ENCODE measurements at places on chromosomes 13 and 19.

DNA sequence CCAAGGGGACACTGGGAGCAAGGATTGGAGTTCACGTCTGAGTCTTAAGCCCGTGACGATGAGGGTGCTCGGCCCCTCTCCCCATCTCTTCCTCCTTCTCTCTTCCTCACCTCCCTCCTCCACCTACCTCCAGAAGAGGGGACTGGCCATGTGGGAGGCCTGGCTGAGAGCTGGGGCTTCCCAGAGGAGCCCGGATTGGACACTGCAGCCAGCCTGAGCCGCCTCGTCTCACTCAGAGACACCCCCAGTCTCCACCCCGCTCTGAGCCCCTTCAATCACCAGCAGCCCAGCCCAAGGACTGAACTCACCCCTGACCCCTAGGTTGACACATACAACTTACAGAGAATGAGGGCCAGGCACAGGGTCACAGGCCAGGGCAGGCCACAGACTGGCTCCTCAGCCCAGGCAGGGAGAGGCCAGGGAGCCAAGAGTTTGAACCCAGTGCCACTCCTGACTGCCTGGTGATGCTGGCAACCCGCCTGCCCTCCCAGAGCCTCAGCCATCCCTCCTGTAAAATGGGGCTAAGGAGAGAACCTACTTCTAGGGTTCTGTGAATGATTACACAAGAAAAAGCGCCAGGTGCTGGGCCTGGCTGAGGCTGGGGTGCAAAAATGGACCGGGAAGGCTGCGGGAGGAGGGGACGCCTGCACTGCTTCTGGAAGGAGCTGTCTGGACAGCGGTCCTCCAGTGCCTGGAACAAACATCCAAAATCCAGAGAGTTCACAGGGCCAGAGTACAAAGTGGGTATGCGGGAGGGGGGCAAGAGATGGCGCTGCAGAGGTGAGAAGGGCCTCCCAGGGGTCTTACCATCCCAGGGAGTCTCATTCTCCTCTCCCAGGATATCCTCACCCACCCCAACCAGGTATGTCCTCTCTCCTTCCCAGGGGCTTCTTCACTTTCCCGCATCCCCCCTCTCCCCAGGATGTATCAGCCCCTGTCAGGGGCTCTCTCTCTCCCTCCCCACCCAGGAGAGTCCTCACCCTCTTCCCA is 1.1 kb downstream of the CD79A start:
- DNase-seq, result no peak

DNA sequence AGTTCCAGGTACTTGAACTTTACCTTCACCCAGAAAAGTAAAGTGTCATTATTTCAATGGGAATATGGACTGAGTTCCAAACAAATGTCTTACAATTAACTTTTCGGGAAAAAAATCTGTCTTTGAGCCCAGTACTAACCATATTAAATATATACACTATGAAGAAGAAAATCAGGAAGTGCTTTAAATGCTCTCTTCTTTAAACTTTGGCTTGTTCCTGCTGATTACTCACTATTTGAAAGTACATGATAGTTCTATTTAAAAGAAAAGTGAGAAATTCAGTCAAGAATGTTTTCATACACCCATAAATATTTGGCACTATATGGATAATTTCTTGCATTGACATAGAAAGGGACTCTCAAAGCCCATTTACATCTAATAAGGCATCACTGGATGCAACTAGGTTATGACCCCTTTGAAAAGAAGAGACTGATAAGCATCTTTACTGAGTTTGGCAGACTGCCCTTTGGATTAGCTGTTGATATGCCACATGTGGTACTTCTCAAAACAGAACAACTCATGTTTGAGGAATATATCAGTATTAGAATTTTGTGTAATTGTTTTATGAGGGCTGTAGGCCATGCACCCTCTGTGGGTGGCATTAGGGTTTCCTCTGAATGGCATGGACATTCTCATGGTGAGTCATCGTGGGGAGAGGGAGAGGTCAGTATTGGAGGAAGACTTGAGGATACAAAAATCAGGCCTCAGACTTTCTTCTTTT is 25.0 kb upstream of the VWA8 start:
- DNase-seq, result no peak

- DNase-seq, result no peak
These were observed 10.5 kb downstream of the CDADC1 start for GRCh38 chr13:49258089-49258796.

DNA sequence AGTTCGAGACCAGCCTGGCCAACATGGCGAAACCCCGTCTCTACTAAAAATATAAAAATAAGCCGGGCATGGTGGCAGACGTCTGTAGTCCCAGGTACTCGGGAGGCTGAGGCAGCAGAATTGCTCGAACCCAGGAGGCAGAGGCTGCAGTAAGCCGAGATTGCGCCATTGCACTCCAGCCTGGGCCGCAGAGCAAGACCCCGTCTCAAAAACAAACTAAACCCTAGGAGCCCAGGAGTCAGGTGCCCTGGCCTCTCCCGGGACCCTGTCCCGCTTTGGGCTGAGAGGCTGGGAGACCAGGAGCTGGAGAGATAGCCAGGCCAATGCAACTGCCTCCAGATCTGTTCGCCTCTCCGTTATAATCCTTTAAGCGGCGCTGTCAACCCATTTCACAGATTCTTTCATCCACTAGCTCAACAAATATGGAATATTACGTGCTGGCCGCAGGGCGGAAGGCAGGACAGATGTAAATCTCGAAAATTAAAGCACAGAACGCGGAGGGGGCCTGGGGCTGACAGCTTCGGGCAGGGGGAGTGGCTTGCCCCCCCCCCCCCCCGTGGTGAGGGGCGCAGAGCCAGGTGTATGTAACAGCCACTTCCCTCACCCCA is 5.3 kb upstream of the MYBPC2 start:
- no peak for DNase-seq

GRCh38 chr19:4686700-4687099 is 16.6 kb upstream of the MYDGF start:
- DNase-seq, result no peak

- DNase-seq, result no peak
These were observed 6.0 kb downstream of the NFIC start for GRCh38 chr19:3372413-3372812.

DNA sequence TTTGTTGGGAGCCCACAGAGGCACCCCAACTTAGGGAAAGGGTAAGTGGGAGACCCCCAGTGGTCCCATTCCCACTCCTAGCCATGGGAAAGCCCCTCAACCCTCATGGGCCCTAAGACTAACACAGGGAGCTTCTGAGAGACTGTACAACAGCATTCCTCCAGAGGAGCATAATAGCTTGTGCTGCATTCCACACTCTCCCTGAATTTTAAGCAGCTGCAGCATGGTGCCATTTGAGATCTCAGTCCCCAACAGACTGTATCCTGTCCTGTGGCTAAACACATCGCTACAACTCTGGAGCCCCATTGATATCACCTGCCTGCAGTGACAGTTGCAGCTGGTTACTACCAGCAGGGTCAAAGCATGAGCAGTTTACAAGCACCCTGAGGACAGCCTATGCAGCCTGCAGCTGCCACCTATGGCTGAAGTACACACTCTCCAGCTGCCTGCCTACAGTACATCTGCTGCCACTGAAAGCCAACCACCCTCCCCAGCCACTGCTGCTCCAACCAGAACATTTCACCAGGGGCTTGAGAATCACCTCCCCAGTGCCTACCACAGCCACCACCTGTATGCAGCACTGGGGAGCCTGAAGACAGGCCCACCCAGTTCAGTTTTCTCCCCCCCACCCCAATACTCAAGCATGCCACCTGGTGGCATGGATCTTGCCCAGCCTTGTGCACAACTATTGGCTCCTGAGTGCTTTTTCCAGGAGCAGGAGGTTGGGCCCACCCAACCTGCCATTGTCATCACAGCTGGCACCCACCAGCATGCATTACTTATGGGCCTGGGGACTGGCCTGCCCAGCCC is 557.3 kb downstream of the GPC5 start:
- no peak for DNase-seq

DNA sequence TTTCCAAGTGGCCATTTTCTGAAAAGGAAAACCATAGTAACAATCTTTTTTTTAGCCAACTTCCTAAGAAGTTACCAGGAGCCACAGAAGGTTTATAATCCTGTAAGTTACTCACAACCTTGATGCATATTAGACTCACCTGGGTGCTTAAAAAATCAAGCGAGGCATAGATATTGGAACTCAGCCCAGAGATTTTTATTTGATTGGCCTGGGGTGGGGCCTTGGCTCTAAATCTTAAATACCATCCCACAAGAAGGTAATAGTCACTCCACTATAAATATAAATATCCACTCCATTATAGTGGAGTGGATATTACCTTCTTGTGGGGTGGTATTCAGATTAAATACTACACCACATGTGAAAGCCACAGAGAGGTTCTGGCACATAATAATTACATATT is 429.6 kb downstream of the RFC3 start:
- no peak for DNase-seq

DNA sequence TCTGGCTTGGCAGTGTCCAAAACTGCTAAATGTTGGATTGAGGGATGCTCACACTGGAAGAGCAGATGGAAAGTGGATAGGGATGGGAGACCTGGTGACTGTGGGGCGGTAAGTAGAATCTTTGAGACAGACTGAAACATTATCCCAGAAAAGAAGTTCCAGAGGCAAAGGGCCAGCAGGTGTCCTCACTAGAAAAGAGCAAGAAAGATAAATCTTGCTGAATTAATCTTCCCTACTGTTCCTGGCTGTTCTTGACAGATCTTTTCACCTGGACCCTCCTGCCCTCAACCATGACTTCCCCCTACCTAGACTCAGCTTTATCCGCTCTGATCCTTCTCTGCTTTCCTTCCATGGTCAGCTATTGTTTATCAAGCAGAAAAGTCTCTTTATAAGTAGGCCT is 35.0 kb upstream of the FRY start:
- no peak for DNase-seq

- no peak for DNase-seq
These were observed 1394.2 kb upstream of the ATXN8OS start for GRCh38 chr13:68713394-68713793.

- no peak for DNase-seq
These were observed 41.9 kb downstream of the C13orf46 start for GRCh38 chr13:113931841-113932459.

- DNase-seq, result no peak
These were observed 86.1 kb upstream of the TM9SF2 start for GRCh38 chr13:99415014-99415650.

DNA sequence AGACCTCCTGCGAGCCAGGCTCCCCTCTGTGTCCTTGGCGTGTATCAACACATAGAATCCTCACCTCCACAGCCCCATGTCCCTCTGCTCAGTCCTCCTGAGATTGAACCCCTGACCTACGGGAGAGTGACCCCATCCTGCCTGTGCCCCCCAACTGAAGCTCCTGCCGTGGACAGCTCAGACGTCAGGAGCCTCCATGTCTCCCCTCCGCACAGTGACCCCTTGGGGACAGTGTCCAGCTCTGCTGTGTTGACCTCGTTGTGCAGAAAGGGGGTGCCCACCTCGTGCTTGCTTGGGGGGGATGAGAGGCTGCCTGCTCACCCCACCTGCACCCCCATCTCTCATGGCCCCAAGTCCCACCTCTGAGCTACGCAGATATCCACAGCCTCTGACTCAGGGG is 490 bp upstream of the SIGLEC9 start:
- no peak for DNase-seq

DNA sequence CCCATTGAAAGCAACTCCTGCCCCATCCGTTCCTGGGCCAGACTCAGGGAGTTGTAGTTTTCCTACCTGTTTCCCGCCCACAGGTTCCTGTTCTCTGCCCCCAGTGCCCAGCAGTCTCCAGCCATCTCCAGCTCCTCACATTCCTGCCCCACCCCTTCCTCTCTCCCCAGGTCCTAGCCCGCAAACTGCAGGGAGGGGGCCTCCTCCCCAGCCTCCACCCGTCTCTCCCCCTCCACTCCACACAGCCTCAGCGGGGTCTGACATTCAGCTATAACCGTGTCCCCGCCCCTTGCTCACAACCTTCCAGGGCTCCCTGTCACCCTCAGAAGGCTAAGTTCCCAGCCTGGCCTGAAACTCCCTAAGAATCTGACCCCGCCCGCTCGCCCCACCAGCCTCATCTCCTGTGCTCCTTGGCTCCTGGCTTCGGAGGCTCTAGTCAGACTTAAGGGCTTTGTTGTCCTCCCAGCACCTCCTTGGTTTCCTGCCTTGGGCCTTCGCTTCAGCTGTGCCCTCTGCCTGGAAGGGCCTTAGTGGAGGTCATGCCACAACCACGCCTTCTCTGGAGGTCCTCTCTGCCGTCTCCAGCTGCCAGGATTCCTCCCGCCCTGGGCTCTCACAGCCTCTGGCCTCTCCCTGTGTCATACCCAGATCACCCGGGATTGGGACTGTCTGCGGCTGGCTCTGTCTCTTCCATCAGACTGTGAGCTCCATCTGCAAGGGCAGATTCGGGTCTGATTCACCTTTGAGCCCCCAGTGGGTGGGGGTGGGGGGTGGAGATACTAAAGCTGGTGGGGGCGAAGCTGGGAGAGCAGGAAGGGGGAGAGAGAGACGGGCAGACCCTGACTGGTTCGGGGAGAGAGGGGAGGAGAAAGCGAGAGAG is 5.1 kb upstream of the SPACA6 start:
- DNase-seq, result no peak

DNA sequence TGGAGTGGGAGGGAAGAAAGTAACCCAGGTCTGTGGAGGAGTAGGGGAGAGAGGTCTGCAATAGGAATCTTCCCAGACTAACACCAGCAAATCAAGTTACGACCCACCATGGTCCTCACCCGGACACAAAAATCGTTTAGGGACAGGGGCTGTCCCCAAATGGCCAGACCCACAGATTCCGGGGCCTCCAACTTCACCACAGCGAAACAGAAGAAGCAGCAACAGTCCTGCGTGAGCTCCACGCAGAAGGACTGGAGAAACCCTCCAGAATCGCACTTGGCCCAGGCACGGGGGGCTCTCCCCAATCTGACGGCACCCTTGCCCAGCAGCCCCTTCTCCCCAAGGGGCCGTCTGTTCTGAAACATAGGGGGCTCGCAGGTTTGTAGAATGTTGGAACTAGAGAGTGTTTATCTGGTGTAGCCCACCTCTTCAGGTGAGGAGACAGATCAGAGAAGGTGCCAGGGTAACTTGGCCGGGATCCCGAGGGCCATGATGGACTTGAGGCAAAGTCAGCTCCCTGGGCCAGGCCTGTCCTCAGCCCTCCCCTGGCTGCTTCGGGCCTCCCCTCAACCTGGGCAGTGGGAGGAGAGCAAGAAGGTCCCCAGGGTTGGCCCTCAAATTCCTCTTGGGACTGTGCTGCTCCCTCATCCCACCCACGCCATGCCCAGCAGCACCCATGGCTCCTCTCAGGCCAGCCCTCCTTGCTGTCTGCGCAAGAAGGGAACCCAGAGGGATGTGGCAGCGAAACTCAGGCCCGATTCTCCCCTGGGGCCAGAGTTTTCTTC is 82.5 kb upstream of the GPR183 start:
- DNase-seq, result no peak

GRCh38 chr13:54934121-54934520 is 1905.5 kb downstream of the OLFM4 start:
- no peak for DNase-seq
